ENCODE measurements at places on chromosomes 12 and 14.

DNA sequence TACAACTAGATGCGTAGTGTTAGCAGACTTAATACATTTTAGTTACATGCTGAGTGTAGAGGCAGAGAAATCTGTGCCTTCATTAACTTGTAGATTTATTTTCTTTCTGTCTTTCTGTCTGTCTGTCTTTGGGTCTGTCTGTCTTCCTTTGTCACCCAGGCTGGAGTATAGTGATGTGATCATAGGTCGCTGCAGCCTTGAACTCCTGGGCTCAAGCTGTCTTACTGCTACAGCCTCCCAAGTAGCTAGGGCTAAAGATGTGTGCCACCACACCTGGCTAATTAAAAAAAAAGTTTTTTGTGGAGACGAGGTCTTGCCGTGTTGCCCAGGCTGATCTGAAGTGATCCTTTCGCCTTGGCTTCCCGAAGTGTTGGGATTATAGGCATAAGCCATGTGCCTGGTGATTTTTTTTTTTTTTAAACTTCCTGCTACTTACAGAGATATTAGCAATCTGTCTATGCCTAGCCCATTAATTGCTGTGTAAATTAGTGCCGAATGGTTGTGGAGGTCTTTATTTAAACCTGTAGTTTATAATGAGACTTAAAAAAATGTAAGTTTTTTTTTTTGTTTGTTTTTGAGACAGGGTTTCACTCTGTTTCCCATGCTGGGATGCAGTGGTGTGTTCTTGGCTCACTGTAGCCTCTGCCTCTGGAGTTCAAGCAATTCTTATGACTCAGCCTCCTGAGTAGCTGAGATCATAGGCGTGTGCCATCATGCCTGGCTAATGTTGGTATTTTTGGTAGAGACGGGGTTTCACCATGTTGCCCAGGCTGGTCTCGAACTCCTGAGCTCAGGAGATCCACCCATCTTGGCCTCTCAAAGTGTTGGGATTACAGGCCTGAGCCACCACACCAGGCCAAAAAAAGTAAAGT is 22.8 kb downstream of the ERC1 start:
- no peak for DNase-seq

- peak; percentile 100 for DNase-seq
Observed at GRCh38 chr12:53379389-53380103, 430 bp upstream of the SP1 start.

DNA sequence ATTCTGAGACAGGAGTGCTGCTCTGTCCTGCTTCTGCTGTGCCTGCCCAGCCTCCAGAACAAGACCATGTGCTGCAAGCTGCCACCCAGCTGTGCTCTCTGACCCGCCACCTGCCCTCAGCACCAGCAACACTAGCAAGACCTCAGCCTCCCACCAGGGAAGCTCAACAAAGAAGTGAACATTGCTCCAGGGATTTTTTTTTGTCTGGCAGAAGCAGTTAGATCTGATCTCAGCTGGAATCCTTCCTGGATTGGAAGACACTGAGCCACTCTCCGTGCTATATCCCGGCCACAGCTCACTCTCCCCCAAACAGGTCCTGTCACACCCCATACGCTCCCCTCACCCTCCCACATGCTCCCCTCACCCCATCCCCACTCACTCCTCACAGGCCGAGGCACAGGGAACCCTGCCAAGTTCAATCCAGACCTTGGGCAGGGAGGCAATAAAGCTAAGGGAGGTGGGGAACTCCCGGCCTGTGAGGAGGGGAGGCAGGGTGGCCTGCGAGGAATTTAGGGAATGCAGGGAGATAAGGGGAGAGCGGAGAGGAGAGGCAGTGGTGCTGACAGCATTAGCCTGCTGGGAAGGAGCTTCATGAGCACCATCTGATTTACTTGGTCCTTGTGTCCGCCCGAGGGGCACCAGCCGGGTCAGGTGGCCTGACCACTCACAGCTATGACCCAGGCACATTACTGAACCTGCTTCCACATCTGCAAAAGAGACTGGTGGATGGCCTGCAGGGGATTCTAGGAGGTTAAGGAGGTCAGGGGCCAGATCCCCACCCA is 29.7 kb downstream of the CCDC85C start:
- DNase-seq, result no peak

GRCh38 chr14:100640471-100641273 is 53.5 kb upstream of the BEGAIN start:
- no peak for DNase-seq

DNA sequence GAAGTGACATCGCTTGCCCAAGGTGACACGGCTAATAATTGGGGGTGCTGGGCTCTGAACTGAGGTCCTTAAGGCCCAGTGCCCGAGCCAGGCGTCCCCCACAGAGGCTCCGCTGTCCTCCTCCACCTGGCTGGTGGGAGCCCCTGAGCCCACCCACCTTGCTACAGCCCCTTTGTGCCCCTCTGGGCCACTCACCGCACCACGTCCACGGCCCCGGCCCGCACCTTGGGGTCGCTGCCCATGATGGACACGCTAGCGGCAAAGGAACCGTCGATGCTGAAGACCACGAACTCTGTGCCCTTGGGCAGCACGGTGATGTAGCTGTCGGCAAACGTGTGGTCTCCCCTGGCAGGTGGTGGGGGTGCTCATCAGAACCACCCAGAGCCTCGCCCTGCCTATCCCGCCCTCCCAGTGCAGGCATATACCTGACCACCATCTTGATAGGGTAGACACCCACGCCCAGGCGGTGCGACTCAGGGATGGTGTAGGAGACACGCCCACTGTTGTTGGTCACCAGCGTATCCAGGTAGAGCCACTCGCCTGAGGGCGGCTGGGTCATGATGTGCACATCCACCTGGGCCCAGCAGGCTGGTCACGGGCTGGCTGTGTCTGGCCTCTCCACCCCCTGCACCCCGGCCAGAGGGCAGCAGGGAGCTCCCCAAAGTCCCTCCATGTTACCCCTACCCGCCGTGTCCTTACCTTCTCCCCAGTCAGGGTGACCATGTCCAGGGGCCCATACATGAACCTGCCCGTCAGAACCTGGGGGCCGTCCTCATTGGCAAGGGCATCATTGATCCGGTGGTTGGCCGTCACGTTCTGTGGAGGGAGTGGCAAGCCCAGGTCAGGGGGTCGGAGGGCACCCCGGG is 6.8 kb downstream of the ARL6IP4 start:
- DNase-seq, result no peak

- DNase-seq, result peak; percentile 40
Observed at GRCh38 chr14:21852061-21852664, 178.5 kb upstream of the OR4E1 start.

DNA sequence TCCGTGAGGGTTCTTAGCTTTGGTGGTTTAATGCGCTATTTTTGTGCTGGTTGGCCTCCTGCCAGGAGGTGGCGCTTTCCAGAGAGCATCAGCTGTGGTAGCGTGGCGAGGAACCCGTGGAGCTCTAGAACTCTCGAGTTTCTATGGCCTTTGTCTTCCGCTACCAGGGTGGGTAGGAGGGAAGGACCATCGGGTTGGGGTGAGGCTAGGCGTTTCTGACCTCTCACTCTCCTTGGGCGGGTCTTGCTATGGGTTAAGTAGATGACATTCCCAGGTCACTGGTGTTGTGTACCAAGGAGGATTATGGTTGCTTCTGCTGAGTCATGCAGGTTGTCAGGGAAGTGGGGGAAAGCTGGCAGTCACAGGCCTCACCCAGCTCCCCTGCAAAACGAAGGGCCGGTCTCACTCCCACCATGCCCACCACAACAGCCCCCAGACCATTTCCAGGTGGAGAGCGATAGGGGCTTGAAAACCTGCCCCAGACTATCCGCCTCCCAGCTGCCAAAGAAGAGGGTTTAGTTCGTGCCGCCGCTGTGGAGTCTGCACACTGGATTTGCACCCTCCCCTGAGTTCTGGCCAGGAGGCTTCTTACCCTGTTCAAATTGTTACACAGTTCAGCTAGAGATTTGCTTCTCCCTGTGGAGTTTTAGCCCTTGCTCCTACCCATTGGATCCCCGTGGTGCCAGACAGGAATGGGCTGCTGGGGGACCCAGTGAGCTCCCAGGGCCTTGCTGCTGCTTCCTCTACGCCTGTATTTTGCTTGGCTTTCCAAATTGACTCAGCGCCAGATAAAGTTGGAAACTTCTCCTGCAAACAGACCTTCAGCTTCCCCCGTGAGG is 21.9 kb downstream of the RNFT2 start:
- DNase-seq, result no peak

DNA sequence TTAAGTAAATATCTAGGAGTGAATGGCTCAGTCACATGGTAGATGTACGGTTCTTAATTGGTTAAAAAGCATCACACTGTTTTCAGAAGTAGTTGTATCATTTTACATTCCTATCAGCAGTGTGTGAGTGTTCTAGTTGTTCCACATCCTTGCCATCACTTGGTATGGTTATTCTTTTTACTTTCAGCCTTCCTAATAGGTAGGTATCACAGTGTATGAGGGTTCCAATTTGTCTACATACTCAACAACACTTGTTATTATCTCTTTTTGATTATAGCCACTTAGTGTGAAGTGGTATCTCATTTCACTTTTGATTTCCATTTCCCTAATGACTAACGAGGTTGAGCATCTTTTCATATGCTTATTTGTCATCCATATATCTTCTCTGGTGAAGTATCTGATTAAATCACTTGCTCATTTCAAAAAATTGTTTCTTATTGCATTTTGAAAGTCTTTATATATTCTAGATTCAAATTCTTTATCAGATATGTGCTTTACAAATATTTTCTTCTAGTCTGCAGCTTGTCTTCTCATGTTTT is 3.5 kb upstream of the SPRYD3 start:
- DNase-seq, result no peak

DNA sequence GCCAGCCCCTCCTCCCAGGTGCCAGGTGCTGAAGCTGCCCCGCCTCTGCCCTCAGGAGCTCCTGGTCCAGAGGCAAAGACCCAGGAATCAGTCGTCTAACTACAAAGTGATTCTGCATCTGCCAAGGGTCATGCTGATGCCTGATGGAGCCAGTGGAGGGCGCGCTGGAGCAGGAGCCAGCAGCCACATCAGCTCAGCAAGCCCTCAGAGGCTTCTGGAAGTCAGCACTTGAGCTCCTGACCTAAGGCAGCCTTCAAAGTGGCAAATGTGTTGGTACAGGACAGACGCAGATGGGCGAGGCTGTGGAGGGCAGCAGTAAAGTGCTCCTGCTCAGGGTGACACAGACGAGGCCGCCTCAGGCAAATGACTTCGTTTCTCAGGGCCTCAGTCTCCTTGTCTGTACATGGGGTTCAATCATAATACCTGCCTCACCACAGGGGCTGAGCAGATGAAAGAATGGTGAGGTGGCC is 10.9 kb downstream of the C12orf43 start:
- no peak for DNase-seq

DNA sequence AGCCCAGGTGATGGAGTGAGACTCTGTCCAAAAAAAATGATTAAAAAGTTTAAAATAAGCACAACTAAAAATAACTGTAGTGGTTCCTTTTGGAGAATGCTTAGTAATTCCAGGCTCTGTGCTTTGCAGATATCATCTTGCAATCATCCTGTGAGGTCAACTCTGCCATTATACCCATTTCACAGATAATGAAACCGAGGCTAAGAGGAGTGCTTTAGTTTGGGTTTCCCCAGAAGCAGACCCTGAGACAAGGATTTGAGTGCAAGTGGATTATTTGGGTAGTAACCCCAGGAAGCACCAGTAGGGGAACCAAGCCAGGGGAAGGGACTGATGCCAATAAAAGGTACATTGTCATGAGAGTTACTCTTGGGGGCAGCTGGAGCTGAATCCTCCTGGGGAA is 44.7 kb downstream of the RIN3 start:
- no peak for DNase-seq

DNA sequence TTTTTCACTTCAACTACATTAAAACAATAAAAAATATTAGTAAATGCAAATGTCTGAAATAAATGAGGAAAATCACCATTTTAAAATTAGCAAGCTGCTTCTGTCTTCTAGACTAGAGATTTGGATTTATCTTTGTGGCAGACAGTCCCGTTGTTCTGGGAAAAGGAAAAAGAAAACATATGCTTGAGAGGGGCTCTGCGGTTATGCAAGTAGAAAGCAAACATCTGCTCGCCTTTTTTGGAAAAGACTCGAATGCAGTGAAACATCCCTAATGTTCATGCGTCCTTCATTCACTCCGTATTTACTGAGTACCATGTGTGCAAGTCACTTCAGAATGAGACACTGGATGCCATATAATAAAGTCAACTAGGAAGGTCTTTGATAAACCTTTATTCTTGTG is 44.9 kb downstream of the IFNG start:
- no peak for DNase-seq

- no peak for DNase-seq
Observed at GRCh38 chr12:49507139-49507538, 31.7 kb upstream of the KCNH3 start.

DNA sequence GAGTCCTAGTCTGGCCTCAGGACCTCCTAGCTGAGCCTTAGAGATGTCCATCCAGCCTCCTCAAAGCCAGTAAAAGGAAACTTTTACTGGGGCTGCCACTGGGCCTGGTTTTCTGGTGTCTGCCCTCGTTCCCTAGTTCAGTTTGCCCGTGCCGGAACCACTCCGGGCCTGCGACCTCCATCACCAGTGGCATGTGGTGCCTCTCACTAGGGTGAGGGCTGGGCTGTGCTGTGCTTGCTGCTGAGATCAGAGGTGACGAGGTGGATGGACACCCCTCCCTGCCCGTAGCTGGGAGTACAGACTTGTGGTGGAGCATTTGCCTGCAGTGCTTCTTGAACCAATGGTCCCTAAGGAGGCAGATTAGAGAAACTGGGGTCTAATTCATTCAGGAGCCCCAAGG is 75.7 kb downstream of the B4GALNT3 start:
- DNase-seq, result no peak

DNA sequence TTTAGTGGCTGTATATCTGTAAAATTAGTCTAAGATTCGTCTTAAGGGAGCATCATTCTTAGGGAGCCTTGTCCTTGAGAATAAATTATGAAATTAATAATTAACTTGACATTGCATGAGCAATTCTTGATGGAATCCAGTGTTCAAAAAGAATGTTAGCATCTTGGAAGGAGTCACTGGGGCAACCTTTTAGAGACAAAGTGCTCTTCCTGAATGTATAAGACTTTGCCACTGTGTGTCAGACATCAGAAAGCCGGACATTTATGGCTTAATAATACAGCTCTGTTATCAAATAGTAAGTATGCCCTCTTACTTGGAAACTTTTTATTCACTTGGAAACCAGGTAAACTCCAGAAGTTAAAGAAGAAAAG is 83.3 kb downstream of the CCER1 start:
- DNase-seq, result no peak

DNA sequence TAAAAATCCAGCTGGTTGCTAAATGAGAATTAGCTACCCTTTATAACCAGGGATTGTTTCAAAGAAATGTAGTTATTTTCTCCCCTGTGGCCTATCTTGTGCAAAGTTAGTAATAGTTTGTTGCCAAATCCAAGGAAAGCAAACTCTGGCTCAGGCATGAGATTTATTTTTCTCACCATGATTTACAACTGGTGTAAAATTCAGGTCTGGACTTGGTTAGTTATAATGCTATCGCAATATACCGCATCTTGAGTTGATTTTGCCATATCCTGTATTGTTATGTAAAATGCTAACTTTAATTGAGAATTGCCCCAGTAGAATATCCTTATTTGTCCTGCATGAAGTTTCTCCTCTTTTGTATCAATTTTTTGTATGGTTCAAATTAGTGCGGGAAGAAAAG is 135.5 kb downstream of the CRADD start:
- no peak for DNase-seq

- no peak for DNase-seq
Observed at GRCh38 chr12:62192903-62193250, 67.3 kb upstream of the USP15 start.
